ENCODE measurements at places on chromosomes 12 and 14.

GRCh38 chr12:851343-851742 lies 98.2 kb downstream of the RAD52 start:
- no peaks in the 10 kb centered on the region for H3K27me3 ChIP-seq
- H3K4me1 ChIP-seq: peaks cover 76% of the 10 kb centered on the region
- DNase-seq: no peak
- no peak overlapping the region for H3K4me3 ChIP-seq
- H3K27ac ChIP-seq: no peak overlapping the region
- H3K36me3 ChIP-seq: peaks cover 5% of the 10 kb centered on the region

- no peak overlapping the region for H3K4me3 ChIP-seq
- no peaks in the 10 kb centered on the region for H3K4me1 ChIP-seq
- H3K36me3 ChIP-seq: no peaks in the 10 kb centered on the region
- peaks cover 7% of the 10 kb centered on the region for H3K27me3 ChIP-seq
- H3K27ac ChIP-seq: no peak overlapping the region
These were observed 55.2 kb upstream of the NTF3 start for GRCh38 chr12:5376591-5377207.

- no peaks in the 10 kb centered on the region for H3K27me3 ChIP-seq
- H3K36me3 ChIP-seq: no peaks in the 10 kb centered on the region
- peak overlapping the region; percentile 88 for H3K4me3 ChIP-seq
- H3K27ac ChIP-seq: peak overlapping the region; percentile 94
These were observed 732 bp downstream of the SLC25A29 start for GRCh38 chr14:100305324-100306100.

GRCh38 chr14:52315355-52315718 lies 1.2 kb downstream of the PTGER2 start:
- peaks cover 24% of the 10 kb centered on the region for H3K4me1 ChIP-seq
- H3K36me3 ChIP-seq: no peaks in the 10 kb centered on the region
- H3K27me3 ChIP-seq: peaks cover 71% of the 10 kb centered on the region
- peak overlapping the region; percentile 71 for H3K4me3 ChIP-seq
- H3K27ac ChIP-seq: no peak overlapping the region
- DNase-seq: no peak

DNA sequence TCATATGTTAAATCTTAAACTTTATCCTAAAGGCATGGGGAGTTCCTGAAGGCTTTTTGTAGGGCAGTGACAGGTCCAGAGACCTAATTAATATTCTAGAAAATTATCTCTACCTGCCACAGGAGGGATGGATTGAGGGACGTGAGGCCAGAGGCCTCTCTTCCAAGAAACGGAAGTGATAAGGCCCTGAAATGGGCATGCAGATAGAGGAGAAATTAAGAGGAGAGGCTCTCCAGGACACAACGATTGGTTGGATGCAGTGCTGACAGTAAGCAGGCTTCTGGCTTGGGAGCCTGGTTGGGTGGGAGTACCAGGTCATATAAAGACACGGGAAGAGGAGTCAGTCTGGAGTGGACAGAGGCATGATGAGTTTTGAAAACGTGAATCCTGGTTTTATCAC lies 3.1 kb upstream of the BORCS5 start:
- no peak for DNase-seq
- H3K4me1 ChIP-seq: peaks cover 36% of the 10 kb centered on the region
- no peak overlapping the region for H3K4me3 ChIP-seq
- no peaks in the 10 kb centered on the region for H3K27me3 ChIP-seq

- H3K4me1 ChIP-seq: no peaks in the 10 kb centered on the region
- no peak overlapping the region for H3K27ac ChIP-seq
- no peak overlapping the region for H3K4me3 ChIP-seq
These were observed 87.3 kb downstream of the KSR2 start for GRCh38 chr12:117881517-117881916.

DNA sequence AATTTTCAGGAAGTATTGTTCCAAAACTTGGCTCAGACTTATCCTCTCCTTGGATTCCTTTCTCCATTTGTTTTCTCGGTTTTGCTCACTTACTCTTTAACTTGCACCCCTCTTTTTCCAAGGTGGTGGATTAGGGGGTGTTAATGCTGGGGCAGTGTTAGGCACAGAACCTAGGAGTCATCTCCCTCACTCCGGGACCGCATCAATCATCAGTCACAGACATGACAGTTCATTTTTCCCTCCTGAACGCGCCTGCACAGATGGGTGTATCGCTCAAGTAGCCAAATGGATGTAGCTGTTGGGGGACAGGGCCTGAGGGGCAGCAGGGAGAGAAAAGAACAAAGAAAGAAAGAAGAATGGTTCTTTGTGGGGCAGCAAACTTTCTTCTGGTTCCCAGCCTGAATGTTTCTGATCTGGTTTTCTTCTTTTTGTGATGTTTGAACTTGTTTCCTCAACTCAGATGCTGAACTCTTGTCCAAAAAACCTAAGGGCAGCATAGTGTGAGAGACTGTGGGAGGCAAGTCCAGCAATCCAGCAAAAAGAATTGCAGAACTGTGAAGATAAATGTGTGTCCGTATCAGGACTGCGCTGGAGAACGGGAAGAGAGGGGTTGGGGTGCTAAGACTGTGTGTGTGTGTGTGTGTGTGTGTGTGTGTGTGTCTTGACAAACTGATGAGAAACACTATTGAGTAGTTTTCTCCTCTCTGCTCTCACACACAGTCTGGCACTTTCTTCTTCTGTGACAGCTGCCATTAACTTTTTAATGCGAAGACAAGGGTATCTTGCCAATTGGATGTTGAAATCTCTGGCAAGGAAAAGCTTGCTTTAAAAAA lies 131.1 kb downstream of the FBXL14 start:
- H3K36me3 ChIP-seq: no peaks in the 10 kb centered on the region
- H3K4me3 ChIP-seq: no peak overlapping the region
- H3K27me3 ChIP-seq: no peaks in the 10 kb centered on the region
- peak overlapping the region; percentile 39 for H3K27ac ChIP-seq

- no peaks in the 10 kb centered on the region for H3K36me3 ChIP-seq
- H3K4me3 ChIP-seq: no peak overlapping the region
- H3K27ac ChIP-seq: no peak overlapping the region
These were observed 233.6 kb downstream of the SYT10 start for GRCh38 chr12:33205981-33206380.

- DNase-seq: peak; percentile 48
- H3K27ac ChIP-seq: peak overlapping the region; percentile 60
- no peaks in the 10 kb centered on the region for H3K36me3 ChIP-seq
These were observed 145.3 kb downstream of the NTF3 start for GRCh38 chr12:5577211-5577612.

DNA sequence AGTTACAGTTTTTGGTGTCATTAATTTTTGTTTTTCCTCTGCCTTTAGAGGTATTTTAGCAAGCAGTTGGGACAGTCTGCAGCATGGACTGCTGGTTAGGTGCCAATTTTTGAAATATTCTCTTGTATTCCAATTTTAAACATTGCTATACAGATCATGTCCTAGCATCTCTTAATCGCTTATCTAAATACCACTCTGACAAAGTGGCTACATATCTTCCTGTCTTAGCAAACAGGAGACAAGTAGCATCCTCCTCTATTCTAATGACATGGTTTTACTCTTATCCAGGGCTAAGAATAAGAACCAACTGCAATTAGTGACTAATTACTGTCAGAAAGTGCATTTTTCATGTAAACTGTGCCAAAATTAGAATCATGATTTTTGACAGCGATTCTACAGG lies 117.8 kb upstream of the ATP2B1 start:
- no peak for DNase-seq
- no peak overlapping the region for H3K4me3 ChIP-seq
- peaks cover 43% of the 10 kb centered on the region for H3K27me3 ChIP-seq
- H3K27ac ChIP-seq: no peak overlapping the region
- no peaks in the 10 kb centered on the region for H3K4me1 ChIP-seq

GRCh38 chr12:94244165-94245133 lies 96.1 kb downstream of the PLXNC1 start:
- H3K4me1 ChIP-seq: no peaks in the 10 kb centered on the region
- no peaks in the 10 kb centered on the region for H3K27me3 ChIP-seq
- no peak for DNase-seq
- no peak overlapping the region for H3K4me3 ChIP-seq
- no peaks in the 10 kb centered on the region for H3K36me3 ChIP-seq

DNA sequence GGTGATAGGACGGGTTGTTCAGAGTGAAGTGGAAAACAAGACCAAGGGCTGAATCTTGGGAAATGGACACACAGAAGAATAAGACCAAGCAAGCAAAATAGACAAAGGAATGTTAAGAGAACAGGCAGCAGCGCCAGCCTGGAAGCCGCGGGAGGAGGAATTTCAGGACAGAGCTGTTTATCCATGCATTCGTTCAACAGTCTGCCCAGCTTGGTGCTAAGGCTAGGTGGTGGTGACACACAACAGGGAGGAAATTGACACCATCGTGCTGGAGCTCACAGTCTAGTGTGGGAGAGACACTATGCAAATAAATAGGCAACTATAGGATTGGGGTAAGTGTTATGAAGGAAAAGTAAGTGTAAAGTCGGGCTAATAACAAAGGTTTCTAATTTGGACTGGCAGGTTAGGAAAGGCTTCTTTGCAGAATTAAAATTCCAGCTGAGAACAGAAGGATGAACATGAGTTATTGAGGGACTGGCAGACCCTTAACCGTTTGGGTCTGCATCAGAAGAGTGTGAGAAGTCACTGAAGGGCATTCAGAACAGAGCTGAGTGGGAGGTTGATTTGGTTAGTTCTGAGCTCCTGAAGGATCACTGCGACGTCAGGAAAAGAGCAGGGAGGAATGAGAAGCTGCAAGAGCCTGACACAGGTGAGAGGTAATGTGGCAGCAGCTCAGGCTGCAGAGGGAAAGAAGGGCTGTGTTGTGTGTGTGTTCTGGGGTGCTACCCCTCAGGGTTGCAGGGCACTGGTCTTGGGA lies 242.6 kb upstream of the FKBP4 start:
- peaks cover 70% of the 10 kb centered on the region for H3K4me1 ChIP-seq
- peak overlapping the region; percentile 17 for H3K27ac ChIP-seq
- no peak overlapping the region for H3K4me3 ChIP-seq
- no peak for DNase-seq
- H3K36me3 ChIP-seq: peaks cover 40% of the 10 kb centered on the region

DNA sequence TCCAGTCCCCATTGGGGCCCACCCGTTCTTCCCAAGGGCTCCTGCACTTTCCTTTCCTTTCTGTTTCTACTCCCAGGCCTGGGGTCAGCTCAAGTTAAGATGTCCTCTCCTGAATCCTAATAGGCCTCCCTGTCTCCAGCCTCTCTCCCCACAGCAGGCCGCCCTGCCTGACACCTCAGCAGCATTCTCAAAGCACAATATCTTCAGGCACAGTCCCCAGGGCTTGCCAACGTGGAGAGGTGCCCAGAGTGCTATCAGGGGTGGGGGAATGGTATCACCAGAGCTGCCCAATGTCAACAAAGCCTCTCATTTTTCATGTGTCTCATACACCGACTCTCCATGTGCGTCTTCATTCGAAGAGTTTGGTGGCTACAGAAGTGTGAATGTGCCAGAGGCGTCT lies 123.0 kb downstream of the FOXN3 start:
- H3K36me3 ChIP-seq: peaks cover 4% of the 10 kb centered on the region
- H3K27me3 ChIP-seq: no peaks in the 10 kb centered on the region
- H3K4me1 ChIP-seq: peaks cover 61% of the 10 kb centered on the region
- peak; percentile 63 for DNase-seq
- peak overlapping the region; percentile 66 for H3K27ac ChIP-seq
- no peak overlapping the region for H3K4me3 ChIP-seq

DNA sequence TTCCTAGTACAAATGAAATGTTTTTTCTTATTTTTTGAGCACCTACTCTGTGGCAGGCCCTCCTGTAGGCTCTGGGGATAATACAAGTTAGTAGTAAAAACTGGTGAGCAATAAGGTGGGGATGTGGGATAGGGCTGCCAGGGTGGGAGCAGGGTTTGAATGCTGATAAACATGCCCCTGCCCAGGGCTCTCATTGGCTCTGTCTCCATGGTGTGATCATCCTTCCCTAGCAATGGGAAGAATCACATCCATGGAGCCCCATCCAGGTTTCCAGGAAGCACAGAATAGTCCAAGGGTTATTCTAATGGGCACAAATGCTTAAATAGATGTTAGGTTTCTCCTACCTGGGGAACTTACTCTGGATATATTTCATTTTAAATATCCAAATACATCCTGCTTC lies 45.5 kb downstream of the GIT2 start:
- H3K27me3 ChIP-seq: no peaks in the 10 kb centered on the region
- peaks cover 66% of the 10 kb centered on the region for H3K36me3 ChIP-seq
- no peak overlapping the region for H3K4me3 ChIP-seq

DNA sequence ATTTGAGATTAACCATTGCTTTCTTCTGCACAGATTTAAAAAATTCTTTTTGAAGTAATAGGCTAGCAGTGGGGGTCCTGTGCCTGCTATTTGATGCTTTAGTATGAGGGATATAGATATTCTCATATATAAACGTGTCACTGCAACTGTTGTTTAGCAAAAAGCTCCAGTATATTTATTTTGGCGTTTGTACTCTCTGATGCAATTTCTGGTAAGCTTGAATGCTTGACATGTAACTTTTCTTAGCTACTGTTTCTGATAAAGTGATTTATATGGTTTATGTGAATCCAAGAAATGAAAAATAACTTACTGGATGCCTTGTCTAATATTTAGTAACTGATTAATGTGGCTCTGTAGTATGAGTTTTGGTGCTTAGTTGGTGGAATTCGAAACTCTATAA lies 77.1 kb downstream of the TTLL5 start:
- DNase-seq: no peak
- no peak overlapping the region for H3K4me3 ChIP-seq
- H3K27me3 ChIP-seq: no peaks in the 10 kb centered on the region

- H3K4me1 ChIP-seq: peaks cover 23% of the 10 kb centered on the region
- peak overlapping the region; percentile 95 for H3K27ac ChIP-seq
- H3K27me3 ChIP-seq: peaks cover 43% of the 10 kb centered on the region
- no peaks in the 10 kb centered on the region for H3K36me3 ChIP-seq
These were observed 5.0 kb upstream of the MMP19 start for GRCh38 chr12:55847603-55848291.

GRCh38 chr12:51631591-51631990 lies 40.6 kb downstream of the SCN8A start:
- DNase-seq: no peak
- H3K36me3 ChIP-seq: no peaks in the 10 kb centered on the region
- H3K4me1 ChIP-seq: no peaks in the 10 kb centered on the region
- H3K4me3 ChIP-seq: no peak overlapping the region

GRCh38 chr12:51529651-51529970 lies 61.4 kb upstream of the SCN8A start:
- H3K36me3 ChIP-seq: no peaks in the 10 kb centered on the region
- H3K4me3 ChIP-seq: no peak overlapping the region
- peaks cover 4% of the 10 kb centered on the region for H3K4me1 ChIP-seq

DNA sequence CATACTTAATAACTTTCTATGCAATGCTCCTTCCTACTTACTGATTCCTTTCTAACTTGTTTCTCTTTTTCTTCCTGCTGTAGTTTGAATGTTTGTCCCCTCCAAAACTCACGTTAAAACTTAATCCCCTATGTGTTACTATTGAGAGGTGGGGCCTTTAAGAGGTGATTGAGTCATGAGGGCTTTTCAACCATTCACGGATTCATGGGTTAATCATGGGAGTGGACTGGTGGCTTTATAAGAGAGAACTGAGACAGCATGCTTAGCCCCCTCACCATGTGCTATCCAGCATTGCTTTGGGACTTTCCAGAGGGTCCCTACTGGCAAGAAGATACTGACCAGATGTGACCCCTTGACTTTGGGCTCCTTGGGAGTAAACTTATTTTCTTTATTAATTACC lies 66.0 kb upstream of the TRIM9 start:
- no peak overlapping the region for H3K27ac ChIP-seq
- no peak for DNase-seq
- H3K27me3 ChIP-seq: no peaks in the 10 kb centered on the region
- no peaks in the 10 kb centered on the region for H3K36me3 ChIP-seq
- no peak overlapping the region for H3K4me3 ChIP-seq
- H3K4me1 ChIP-seq: no peaks in the 10 kb centered on the region

All from left ventricle myocardium inferior (tissue), 1 donor.